Liver (tissue), 10 donors: ENCODE measurements at places on chromosomes 13 and 19. TPM values are rescaled to one million over a fixed set of nuclear protein-coding genes. Genes with fewer than 3 reads are reported as not detected.

GRCh38 chr19:18768997-18769891, 21.9 kb downstream of the COMP start:
- H3K27ac ChIP-seq: no peak overlapping the region
- no peaks in the 10 kb centered on the region for H3K27me3 ChIP-seq
- no peak overlapping the region for H3K4me3 ChIP-seq
- H3K36me3 ChIP-seq: no peaks in the 10 kb centered on the region

GRCh38 chr19:43934985-43935708, at the start of gene ZNF45:
ZNF45 (minus strand) TSS chr19:43935282; CDS start chr19:43922185, 13,097 bp downstream.
- peak; percentile 86 for DNase-seq
- peak within 1 kb of the TSS; percentile 61 for H3K27ac ChIP-seq
- H3K36me3 ChIP-seq: peaks cover 19% of the 10 kb centered on the region
- no peaks in the 10 kb centered on the region for H3K27me3 ChIP-seq

Gene CYSLTR2
- 0.37 TPM for total RNA-seq

Gene TEX29
- total RNA-seq: not detected

- H3K4me1 ChIP-seq: peaks cover 9% of the 10 kb centered on the region
- DNase-seq: peak; percentile 96
- H3K27me3 ChIP-seq: no peaks in the 10 kb centered on the region
- peak within 1 kb of the TSS; percentile 66 for H3K4me3 ChIP-seq
- H3K27ac ChIP-seq: peak within 1 kb of the TSS; percentile 20
Measured at GRCh38 chr19:18097217-18097992, at the start of gene MAST3. MAST3 (plus strand) TSS chr19:18097778; CDS start chr19:18097793, 15 bp downstream.

GRCh38 chr19:15829306-15829698, 13.8 kb upstream of the OR10H1 start:
- no peak for DNase-seq
- H3K27ac ChIP-seq: no peak overlapping the region
- no peak overlapping the region for H3K4me3 ChIP-seq

Gene LGALS14
- not detected for total RNA-seq

Gene KIR2DL4
- total RNA-seq: 0.25 TPM

GRCh38 chr19:6279931-6280591, at the start of gene MLLT1:
MLLT1 (minus strand) TSS chr19:6279975; CDS start chr19:6279784, 191 bp downstream.
- H3K36me3 ChIP-seq: no peaks in the 10 kb centered on the region
- peak within 1 kb of the TSS; percentile 96 for H3K4me3 ChIP-seq
- H3K27me3 ChIP-seq: no peaks in the 10 kb centered on the region
- peak; percentile 96 for DNase-seq
- peaks cover 41% of the 10 kb centered on the region for H3K4me1 ChIP-seq

DNA sequence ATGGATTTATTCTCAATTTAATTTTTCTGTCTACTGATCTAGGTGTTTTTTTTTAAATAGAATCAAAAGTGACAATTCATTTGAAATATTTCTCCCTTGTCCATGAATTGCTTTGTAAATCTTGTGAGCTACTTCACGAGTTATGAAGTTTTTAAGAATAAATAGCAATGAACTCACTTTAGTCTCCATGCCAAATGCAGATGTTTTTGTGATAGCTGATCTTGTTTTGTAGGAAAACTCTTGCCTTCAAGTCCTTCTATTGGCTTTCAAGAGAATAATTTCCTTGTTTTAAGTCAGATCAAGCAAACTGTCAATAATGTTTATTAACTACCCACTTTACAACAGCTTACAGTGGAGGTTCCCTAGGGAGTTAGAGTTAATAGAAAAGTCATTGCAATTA, 99.8 kb downstream of the ITGBL1 start:
- no peak overlapping the region for H3K4me3 ChIP-seq
- no peak overlapping the region for H3K27ac ChIP-seq
- no peaks in the 10 kb centered on the region for H3K27me3 ChIP-seq
- H3K36me3 ChIP-seq: no peaks in the 10 kb centered on the region

Gene DCT
- total RNA-seq: 0.08 TPM

GRCh38 chr13:108425056-108425455, 155.5 kb downstream of the TNFSF13B start:
- H3K27ac ChIP-seq: no peak overlapping the region
- DNase-seq: no peak
- no peaks in the 10 kb centered on the region for H3K4me1 ChIP-seq
- no peaks in the 10 kb centered on the region for H3K36me3 ChIP-seq

Gene FAM216B
- total RNA-seq: not detected

GRCh38 chr13:48783695-48784230, 130.0 kb downstream of the CYSLTR2 start:
- no peak for DNase-seq
- no peak overlapping the region for H3K4me3 ChIP-seq
- peaks cover 10% of the 10 kb centered on the region for H3K4me1 ChIP-seq
- no peaks in the 10 kb centered on the region for H3K36me3 ChIP-seq
- no peaks in the 10 kb centered on the region for H3K27me3 ChIP-seq
- H3K27ac ChIP-seq: no peak overlapping the region

Gene TUBA3C
- total RNA-seq: not detected

- H3K36me3 ChIP-seq: no peaks in the 10 kb centered on the region
- no peaks in the 10 kb centered on the region for H3K27me3 ChIP-seq
- H3K4me3 ChIP-seq: no peak overlapping the region
- no peak overlapping the region for H3K27ac ChIP-seq
- H3K4me1 ChIP-seq: no peaks in the 10 kb centered on the region
- no peak for DNase-seq
Measured at GRCh38 chr13:31885994-31886393, 145.6 kb upstream of the FRY start.

- no peaks in the 10 kb centered on the region for H3K27me3 ChIP-seq
- H3K27ac ChIP-seq: no peak overlapping the region
- no peak for DNase-seq
- no peaks in the 10 kb centered on the region for H3K36me3 ChIP-seq
- H3K4me3 ChIP-seq: no peak overlapping the region
- H3K4me1 ChIP-seq: no peaks in the 10 kb centered on the region
Measured at GRCh38 chr19:56712611-56713276, 41.2 kb upstream of the ZNF835 start.

- H3K27ac ChIP-seq: no peak overlapping the region
- H3K36me3 ChIP-seq: no peaks in the 10 kb centered on the region
- H3K4me3 ChIP-seq: no peak overlapping the region
- H3K4me1 ChIP-seq: peaks cover 21% of the 10 kb centered on the region
- no peak for DNase-seq
Measured at GRCh38 chr19:10291554-10292205, 1.9 kb downstream of the ICAM5 start.

DNA sequence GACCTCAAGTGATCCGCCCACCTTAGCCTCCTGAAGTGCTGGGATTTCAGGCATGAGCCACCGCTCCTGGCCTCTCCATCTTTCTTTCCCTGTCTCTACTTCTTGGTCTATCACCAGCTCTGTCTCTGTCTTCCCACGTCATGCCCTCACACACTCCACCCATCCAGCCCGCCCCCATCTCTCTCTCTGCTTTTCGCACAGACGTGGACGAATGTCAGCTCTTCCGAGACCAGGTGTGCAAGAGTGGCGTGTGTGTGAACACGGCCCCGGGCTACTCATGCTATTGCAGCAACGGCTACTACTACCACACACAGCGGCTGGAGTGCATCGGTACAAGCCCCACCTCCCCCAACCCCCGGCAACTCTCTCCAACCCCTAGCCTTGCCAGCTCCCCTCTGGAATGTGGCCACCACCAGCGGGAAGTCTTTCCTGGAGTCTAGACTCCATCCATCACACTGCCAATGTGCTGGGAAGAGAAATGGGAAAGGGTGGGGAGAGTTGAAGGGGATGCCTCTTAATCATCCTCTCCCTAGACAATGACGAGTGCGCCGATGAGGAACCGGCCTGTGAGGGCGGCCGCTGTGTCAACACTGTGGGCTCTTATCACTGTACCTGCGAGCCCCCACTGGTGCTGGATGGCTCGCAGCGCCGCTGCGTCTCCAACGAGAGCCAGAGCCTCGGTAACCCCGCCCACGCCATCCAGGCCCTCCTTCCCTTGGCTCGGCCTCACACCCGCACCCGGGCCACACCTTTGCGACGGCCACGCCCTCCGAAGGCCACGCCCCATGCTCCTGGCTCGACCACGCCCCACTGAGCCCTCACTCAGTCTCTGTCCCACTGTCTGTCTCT, 22.5 kb downstream of the LTBP4 start:
- H3K4me3 ChIP-seq: no peak overlapping the region
- H3K36me3 ChIP-seq: no peaks in the 10 kb centered on the region
- no peaks in the 10 kb centered on the region for H3K27me3 ChIP-seq
- H3K27ac ChIP-seq: no peak overlapping the region
